Hair follicle dermal papilla cell (primary cell): ENCODE measurements at places on chromosomes 4 and X. TPM values are rescaled to one million over a fixed set of nuclear protein-coding genes. Genes with fewer than 3 reads are reported as not detected.

The DDX53 gene
- total RNA-seq = not detected in 2 replicates

The TLR6 gene
- 3.1 and 3.9 TPM in 2 replicates for total RNA-seq

The AKAP4 gene
- not detected in 2 replicates for total RNA-seq

The MXRA5 gene
- 101 and 148 TPM in 2 replicates for total RNA-seq

The CT47A7 gene
- not detected in 2 replicates for total RNA-seq

The RPL36A gene
- 270 and 465 TPM in 2 replicates for total RNA-seq
